ENCODE measurements at places on chromosomes 7 and 10.

- no peak for DNase-seq
These were observed 47.8 kb upstream of the PPP2R2D start for GRCh38 chr10:131852823-131853609.

DNA sequence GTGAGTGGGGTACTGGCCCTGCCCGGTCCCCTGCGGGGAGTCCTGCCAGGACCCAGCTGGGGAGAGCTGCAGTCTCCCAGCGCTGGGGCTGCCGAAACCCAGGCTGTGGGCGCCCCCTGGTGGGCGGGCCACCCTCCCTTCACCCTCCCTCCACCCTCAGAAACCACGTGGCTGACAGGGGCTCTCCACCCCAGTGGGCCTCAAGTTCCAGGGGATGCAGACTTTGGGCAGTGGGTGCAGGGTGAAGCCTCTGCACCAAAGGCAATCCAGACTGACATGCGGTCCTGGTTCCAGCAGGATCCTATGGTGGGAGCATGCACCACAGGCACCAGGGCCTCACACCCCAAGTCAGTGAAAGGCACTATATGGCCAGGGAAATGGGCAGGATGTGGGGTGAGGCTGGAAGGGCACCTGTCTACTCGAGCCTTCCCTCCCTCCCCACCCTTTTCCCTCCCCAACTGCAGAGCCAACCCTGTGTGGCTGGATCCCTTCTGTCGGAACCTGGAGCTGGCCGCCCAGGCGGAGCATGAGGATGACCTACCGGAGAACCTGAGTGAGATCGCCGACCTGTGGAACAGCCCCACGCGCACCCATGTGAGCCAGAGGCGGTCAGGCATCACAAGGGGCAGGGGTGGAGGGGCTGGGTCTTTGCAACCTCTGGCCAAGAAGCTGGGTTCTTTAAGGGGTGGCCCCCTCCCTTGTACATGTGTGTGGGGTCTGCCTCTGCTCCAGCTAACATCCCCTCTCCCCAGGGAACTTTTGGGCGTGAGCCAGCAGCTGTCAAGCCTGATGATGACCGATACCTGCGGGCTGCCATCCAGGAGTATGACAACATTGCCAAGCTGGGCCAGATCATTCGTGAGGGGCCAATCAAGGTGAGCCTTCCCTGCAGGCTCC lies 38.8 kb downstream of the PSAP start:
- peak; percentile 66 for DNase-seq

DNA sequence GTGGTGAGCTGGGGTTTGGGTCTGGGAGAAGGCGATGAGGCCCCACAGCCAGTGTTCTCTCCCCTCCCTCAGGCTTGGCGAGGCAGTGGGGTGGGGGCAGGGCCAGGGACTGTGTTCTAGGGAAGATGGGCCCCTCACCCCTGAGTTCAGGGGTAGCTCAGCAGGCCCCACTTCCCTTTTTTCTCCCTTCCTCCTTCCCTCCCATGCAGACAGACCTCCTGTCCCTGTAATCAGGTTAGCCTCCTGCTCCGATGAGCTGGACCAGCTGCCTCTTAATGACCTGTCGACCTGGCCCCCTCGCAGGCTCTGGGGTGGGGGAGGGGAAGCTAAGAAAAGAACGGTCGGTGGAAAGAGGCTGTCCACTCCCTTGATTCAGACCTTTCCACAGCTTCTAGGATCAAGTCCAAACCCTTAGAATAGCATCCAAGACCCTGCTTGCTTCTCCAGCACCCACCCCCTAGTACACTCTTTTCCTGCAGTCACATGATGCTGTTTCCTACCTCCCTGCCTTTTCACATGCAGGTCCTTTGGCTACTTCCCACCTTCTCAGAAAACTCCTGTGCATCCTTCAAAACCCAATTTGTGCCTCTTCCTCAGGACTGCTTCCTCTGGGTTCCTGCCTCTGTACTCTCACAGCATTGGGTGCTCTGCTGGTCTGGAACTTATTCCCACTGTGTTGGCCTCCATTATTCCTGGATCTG lies 64.1 kb downstream of the ZMIZ1 start:
- no peak for DNase-seq

- no peak for DNase-seq
These were observed 60.0 kb upstream of the ACSM6 start for GRCh38 chr10:95133997-95134396.

DNA sequence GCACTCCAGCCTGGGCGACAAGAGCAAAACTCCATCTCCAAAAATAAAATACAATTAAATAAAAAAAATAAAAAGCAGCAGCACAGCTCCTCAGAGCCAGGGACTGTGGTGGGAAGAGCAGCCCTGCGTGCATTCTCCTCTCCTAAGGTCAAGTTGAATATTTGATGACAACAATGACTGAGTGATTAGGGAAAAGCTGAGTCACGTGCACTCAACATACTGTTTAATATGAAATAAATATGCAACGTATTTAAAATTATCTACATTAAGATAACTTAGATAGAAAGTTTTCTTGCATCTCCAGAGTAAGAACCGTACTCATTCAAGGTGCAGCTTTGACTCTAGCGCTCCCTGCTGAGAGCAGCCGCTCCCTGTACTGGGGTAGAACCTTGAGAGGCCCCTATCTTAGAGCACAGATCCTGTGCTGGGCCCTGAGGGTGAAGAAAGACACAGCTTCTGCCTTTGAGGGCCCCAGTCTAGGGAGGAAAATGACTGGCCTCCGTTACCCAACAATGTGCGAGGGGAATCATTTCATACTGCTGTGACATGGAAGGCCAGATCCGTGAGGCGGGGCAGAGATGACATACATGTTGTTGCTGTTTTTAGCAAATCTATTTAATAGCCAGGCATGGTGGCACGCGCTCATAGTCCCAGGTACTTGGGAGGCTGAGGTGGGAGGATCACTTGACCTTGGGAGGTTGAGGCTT lies 81.1 kb downstream of the SVIL start:
- DNase-seq: no peak

DNA sequence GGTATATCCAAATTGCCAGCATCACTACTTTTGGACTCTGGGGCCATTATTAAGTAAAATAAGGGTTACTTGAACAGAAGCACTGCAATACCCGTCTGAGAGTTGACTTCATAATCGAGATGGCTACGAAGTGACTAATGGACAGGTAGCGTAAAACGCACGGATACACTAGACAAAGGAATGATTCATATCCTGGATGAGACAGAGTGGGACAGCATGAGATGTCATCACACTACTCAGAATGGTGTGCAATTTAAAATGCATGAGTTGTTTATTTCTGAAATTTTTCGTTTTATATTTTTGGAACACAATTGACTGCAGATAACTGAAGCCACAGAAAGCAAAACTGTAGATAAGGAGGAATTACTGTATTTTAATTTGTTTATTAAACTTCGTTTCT lies 421.5 kb upstream of the LRGUK start:
- peak; percentile 45 for DNase-seq

- no peak for DNase-seq
These were observed 517.4 kb downstream of the CCSER2 start for GRCh38 chr10:84845628-84846261.

GRCh38 chr10:121983852-121984251 lies 5.1 kb upstream of the TACC2 start:
- no peak for DNase-seq

GRCh38 chr7:130941322-130942210 lies 207.6 kb upstream of the KLF14 start:
- DNase-seq: peak; percentile 54

DNA sequence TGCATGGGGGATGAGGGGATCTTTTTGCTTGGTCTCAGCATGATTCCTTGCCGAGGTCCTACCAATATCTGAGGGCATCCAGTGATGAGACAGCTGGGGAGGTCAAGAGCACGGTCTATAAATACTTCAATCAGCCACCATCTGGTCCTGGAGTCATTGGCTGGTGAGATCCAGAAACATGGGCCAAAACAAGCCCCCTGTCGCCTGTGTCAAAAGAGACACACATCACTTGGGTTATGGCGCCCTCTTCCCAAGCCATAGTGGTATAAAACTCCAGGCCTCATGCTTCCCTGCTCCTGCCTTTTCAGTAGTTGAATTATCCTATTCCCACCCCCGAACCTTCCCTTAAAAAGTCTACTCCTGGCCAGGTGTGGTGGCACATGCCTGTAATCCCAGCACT lies 60.9 kb downstream of the SLC35B4 start:
- no peak for DNase-seq

DNA sequence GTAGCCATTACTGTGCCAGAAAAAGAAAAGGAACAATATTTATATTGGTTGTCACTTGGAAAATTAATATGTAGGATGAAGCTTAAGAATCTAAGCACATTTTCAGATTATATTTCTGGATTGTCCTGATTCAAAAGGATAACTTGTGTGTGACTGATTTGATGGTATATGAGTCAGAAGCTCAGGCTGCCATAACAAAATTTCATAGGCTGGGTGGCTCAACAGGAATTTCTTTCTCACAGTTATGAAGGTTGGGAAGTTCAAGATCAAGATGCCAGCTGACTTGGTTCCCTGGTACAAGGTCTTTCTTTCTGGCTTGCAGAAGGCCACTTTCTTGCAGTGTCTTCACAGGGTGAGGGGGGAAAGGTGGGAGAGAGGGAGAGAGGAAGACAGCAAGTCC lies 108.5 kb downstream of the ST7 start:
- no peak for DNase-seq

DNA sequence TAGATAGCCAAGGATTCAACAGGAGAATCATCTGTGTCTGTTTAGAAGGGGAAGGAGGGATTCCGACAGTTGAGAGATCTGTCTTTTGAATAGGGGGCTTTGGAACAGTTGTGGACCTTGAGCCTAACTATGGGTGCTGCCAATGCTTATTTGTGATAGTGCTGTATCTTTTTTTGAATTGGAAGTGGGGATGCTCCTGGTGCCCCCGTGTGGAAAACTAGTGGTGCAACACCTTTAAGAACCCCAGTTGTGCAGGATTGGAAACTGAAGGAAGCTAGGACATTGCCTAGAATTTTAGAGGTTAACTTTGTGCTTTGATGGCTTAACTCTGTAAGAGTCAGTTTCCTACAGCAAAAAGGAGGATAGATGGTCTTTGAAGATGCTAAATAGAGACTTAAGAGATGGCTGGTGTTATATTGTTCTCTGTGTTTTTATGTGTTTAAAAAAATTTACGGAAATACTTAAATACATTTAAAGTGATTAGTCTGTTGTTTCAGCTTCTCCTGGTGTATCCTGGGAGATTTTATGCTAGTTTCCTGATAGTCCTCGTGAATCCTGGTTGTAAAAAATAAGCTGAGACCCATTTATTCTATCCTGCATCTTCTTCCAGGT lies 69.3 kb downstream of the AP3M1 start:
- DNase-seq: peak; percentile 74

- DNase-seq: no peak
These were observed 59.7 kb downstream of the CXCL12 start for GRCh38 chr10:44325157-44325556.
